ENCODE measurements at places on chromosomes 5 and 9.

- peak; percentile 96 for DNase-seq
Measured at GRCh38 chr5:159905496-159905895, 10.8 kb upstream of the ADRA1B start.

DNA sequence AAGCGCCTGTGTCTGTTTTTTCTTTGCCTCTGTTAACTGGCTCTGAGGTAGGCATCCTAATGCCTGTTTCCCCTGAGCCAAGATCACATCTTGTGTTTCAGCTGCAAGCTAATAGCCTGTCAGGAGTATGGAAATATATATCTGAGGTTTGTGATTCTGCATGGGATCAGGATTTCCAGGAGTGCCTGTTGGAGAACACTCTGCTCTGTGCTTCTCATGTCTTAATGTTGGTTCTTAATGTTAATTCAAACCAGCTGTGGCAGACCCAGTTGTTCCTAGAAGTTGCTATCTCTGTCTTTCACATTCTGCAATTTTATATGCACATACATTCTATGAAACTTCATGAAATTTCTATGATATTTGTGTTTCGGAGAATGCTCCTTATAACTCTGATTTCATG lies 72.1 kb downstream of the PGM5 start:
- DNase-seq, result no peak

GRCh38 chr5:55226027-55226933 lies 835 bp downstream of the MCIDAS start:
- no peak for DNase-seq

GRCh38 chr9:38687992-38688391 lies 31.9 kb downstream of the FAM240B start:
- DNase-seq, result no peak

DNA sequence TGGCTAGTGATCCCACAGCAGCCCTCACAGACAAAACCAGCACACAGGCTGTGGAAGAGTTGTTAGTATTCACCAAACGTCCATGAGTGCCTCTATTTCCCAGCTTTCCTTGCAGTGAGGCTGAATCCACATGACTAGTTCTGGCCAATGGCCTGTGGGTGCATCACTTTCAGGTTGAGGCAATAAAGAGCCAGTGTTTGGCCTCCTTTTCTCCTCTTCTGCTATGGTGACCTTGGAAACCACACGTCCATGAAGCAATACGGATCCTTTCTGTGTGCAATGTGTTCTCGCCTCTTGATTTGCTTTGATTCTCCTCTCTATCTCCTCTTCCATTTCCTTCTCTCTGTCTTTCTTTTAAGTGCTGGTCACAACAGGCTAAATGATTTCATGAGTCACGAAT lies 23.4 kb upstream of the CLK4 start:
- DNase-seq, result no peak

GRCh38 chr9:123796618-123797484 lies 133.1 kb downstream of the DENND1A start:
- no peak for DNase-seq

DNA sequence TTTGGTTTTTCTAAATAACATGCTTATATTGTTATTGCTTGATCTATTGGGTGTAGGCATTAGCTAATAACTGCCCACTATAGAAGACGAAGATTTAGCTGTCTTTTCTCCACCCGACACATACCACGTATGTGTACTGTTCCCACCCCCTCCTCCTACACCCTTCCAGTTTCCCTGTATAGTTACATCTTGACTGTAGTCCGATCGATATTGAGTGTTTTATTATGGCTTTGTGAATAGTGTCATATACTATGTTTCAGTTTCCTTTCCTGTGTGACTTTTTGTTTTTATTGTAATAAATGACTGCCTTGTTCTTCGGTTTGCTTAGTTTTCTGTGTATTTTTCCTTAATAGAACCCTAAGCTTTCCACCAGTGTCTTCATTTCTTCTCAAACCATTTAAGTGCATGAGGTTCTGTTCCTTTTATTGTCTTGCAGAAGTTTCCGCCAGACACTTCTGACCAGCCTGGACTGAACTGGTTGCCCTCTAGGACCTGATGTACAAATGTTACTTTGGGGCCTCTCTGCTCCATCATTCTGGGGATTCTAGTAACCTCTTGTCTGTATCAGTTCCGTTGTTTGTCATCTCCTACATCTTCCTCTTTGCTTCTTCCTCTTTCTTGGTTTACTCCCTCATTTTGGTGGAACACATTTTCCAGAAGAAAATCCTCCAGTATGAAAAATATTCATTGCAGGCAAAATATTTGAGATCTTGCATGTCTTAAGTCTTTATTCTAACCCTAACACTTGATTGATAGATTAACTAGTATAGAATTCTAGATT lies 61.8 kb downstream of the PRKACG start:
- no peak for DNase-seq

DNA sequence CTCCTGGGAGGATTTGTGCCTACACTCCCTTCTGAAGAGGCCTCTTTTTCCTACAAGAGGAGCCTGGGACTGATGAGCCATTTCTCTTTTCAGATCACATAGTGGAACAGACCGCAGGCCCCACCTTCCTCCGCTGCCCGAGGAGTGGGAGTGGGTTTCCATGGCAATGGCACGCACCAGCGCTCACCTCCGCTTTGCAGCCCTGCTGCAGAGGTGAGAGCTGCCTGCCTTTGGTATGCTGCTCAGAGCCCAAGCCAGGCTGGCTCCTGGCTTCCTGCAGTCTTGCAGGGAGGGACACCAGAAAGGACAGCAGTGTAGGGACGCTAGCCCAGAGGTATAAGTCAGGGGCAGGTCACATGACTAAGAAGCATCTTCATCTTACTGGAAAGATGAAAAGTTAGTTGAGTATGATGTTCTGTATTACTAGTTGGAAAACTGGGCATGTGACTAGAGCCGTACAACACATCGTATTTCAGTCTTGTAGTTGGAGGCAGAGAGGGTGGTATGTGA lies 12.4 kb downstream of the PTTG1 start:
- DNase-seq, result no peak

- DNase-seq, result peak; percentile 8
Measured at GRCh38 chr5:131466171-131466766, 168.8 kb downstream of the RAPGEF6 start.

- DNase-seq, result no peak
Measured at GRCh38 chr5:96316017-96316416, 117.0 kb downstream of the PCSK1 start.

DNA sequence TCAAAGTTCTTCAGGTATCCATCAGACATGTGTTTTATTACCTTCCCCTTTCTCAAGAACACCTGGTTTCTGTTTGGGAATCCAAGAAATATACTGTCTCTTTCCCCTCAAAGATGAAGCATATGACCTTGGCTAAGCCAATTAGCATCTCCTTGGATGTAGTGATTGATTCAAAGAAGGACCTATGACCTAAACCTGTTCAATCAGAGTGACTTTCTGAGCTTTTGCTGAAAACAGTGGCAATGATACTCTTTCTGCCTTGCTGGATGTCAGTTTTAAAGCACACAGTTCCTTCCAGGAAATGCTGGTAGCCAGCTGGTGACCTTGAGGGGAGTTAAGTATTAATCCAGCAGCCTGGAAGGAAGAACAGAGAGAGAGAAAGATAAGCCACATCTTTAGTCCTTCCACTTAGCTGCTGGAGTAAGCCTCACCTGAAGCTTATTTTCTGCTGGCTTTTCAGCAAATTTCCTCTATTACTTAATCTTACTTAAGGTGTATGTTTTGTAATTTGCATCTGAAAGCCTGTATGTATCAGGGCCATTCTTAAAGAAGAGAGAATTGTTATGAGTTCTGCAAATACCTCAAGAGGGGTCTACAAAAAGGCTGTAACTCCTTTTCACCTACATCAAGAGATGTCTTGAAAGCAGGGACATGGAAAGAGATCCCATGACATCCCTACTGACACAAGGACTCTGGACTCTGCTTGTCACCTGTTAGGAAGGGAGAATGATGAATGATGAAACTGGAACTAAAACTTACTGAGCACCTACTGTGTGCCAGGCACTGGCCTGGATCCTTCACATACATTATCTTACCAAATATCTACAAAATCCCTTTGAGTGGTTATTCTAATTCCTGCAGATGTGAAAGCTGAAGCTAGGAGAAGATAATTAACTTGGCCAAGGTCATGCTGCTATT lies 35.2 kb upstream of the PIK3R1 start:
- DNase-seq, result no peak

- DNase-seq, result no peak
Measured at GRCh38 chr5:107743373-107744000, 72.8 kb upstream of the EFNA5 start.

DNA sequence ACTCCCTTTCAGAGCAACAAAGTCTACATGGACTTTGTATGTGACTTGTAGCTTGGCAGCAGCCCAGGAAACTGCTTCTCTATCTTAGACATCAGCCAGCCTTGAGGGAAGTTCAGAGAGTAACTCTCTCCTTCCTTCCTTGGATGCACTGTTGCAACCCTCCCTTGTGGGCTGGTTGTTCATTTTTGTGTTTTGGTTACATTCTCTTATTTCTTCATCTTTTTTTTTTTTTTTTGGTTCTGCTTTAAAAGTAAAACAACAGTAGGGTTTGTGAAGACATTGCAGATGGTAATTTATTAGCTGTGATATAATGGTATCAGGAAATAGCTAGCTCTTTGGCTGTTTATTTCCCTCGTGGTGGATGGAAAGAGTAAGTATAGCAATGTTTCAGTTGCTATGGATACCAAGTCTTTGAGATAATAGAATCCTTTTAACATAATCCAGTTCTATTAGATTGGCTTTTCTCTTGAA lies 97.9 kb upstream of the MAMDC2 start:
- DNase-seq, result no peak

- DNase-seq, result no peak
Measured at GRCh38 chr5:10789021-10789420, 28.0 kb upstream of the DAP start.

GRCh38 chr5:139710319-139711066 lies 62.3 kb downstream of the CXXC5 start:
- DNase-seq, result no peak

GRCh38 chr5:16749626-16750025 lies 132.8 kb upstream of the RETREG1 start:
- DNase-seq, result no peak

DNA sequence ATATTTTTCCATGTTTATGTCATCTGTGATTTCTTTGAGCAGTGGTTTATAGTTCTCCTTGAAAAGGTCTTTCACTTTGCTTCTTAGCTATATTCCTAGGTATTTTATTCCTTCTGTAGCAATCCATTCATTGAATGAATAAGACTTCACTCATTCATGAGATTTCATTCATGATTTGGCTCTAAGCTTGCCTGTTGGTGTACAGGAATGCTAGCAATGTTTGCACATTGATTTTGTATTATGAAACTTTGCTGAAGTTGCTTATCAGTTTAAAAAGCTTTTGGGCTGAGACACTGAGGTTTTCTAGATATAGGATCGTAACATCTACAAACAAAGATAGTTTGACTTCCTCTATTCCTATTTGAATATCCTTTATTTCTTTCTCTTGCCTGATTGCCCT lies 15.9 kb downstream of the RLN2 start:
- no peak for DNase-seq

GRCh38 chr9:18861609-18862544 lies 171.1 kb downstream of the SAXO1 start:
- DNase-seq, result no peak

DNA sequence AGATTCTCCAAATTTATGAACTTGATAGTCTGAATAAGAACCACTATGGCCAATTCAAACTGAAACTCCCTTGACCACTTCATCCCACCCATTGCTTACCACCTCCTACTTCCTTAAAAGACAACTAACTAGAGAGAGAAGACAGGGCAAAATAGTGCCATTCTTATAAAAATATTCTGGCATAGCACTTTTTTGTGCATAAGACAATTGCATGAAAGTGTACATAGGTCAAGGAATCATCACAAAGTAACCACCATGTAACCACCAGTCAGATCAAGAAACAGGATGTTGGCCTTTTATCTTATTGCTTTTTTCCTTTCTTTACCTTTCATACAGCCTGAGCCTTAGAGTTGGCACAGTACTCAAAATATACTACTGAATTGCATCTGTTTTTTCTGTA lies 8.1 kb upstream of the ARSB start:
- DNase-seq, result no peak

GRCh38 chr9:121765021-121765950 lies 113.9 kb downstream of the DAB2IP start:
- DNase-seq, result no peak

GRCh38 chr5:133111299-133111698 lies 59.5 kb downstream of the HSPA4 start:
- DNase-seq, result peak; percentile 82

DNA sequence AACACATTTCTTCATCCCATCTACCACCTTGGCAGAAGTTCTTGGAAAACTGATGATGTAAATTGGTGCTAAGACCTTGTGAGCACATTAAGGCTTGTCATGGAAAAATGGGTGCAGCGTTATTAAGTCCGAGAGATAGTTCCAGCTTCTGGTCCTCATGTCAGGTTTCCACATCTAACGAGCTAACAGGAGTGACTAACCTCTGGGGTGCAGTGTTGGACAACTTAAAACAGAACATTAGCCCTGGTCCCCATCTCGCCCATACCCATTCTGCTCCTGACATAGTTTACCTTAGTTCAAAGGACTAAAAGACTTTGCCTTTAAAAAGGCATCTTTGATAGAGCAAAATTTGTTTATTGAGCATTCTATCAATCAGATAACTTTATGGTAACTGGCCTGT lies 128.0 kb downstream of the SLC1A3 start:
- no peak for DNase-seq

- DNase-seq, result no peak
Measured at GRCh38 chr5:149227168-149227826, 44.4 kb upstream of the AFAP1L1 start.

DNA sequence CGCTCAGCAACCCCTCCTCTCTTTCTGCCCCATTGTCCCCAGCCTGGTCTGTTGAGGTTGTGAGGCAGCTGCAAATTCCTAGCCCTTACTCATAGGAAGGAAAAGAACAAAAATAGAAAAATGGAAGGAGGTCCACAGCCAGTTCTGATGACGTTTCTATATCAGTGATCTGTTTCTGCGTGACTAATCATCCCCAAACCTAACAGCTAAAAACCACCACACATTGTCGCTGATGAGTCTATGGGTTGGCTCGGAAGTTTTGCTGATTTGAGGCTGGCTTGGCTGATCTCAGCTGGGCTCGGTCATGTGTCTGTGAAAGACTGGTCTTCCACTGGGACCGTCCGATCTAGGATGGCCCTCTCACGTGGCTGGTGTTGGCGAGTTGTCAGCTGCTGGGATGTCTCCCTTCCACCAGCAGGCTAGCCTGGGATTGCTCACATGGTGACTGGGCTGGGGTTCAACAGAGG lies 200.6 kb upstream of the ZNF618 start:
- DNase-seq, result no peak

Data from Panc1 (cell line).